ENCODE measurements at places on chromosomes 4 and X. TPM values are rescaled to one million over a fixed set of nuclear protein-coding genes. Genes with fewer than 3 reads are reported as not detected.

DNA sequence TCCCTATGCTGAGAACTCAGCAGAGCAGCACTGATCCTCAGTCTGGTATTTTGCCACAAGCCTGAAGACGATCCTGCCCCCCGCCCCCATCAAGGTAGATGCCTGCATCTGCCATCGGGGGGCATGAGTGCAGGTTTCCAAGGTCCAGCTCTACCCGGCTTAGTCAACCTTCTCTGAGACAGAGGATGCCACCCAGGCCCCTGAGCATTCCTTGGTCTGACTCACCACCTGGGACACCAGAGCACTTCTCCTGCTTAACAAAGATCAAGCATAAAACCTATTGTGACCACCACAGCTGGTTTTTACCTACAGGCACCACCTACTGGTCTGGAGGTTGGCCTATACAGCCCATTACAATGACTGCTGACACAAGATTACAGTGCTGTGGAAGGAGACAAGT lies 1168.1 kb downstream of the PCDH19 start:
- no peak overlapping the region for H3K27ac ChIP-seq
- no peaks in the 10 kb centered on the region for H3K27me3 ChIP-seq
- DNase-seq, result no peak
- H3K4me1 ChIP-seq, result no peaks in the 10 kb centered on the region
- H3K36me3 ChIP-seq, result no peaks in the 10 kb centered on the region

DNA sequence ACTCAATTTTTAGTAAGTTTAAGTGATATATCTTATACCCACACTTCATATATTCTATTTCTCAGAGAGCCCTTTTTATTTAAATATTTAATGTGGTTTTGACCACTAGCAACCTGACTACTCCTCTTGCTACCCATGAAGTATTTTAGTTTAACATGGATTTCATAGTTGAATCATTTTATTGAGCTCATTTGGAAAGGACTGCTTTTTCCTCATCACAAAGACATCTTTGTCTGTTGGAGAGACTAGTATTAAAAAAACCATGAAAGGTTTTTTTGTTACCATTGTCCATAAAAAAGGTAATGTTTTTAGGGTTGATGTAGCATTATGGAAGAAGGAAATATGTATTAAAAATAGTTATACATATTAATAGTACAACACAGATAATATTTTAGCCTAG lies 139.5 kb downstream of the RAPGEF2 start:
- no peaks in the 10 kb centered on the region for H3K27me3 ChIP-seq
- no peaks in the 10 kb centered on the region for H3K36me3 ChIP-seq
- no peak overlapping the region for H3K4me3 ChIP-seq
- no peak overlapping the region for H3K27ac ChIP-seq

GRCh38 chr4:823176-823760 lies 2.7 kb downstream of the CPLX1 start:
- no peaks in the 10 kb centered on the region for H3K27me3 ChIP-seq
- H3K36me3 ChIP-seq, result no peaks in the 10 kb centered on the region
- H3K4me3 ChIP-seq, result no peak overlapping the region
- H3K4me1 ChIP-seq, result peaks cover 5% of the 10 kb centered on the region
- no peak overlapping the region for H3K27ac ChIP-seq

DNA sequence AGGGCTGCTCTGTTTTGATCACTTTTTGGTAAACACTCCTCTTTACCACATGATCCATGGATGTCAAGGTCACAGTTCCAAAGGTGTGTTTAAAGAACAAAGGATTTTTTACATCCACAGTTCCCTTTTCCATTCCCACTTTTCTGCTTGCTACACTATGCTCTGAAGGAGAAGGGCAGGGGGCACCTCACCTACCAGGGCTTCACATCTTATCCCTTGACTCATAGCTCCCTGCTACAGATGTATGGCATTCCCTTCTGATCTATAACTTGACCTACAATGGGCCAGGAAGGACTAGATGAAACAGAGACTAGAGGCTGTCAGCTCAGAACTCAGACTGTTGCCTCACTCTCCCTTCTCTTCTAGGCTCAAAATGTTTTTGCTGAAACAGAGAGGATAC lies 233.1 kb upstream of the RPS6KA3 start:
- H3K4me3 ChIP-seq, result no peak overlapping the region
- H3K27ac ChIP-seq, result no peak overlapping the region
- no peaks in the 10 kb centered on the region for H3K36me3 ChIP-seq
- H3K27me3 ChIP-seq, result no peaks in the 10 kb centered on the region
- no peak for DNase-seq

DNA sequence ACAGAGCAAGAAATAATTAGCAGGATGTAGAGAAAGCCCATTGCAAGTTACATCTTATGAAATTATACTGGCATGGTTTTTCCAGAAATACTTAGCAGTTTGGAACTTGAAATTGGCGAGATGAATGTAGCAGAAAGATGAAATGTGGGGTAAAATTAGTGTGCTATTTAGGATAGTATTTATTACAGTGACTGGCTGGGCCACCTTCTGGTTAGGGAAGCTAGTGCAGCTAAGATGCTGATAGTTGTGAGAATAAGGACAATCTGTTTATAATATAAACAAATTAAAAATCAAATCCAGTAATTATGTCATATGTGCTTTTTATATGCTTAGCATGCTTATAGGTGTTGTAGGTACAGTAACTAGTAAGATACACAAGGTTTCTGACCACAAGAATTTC lies 74.8 kb downstream of the IL15 start:
- no peak for DNase-seq
- H3K4me1 ChIP-seq, result no peaks in the 10 kb centered on the region
- no peak overlapping the region for H3K4me3 ChIP-seq
- H3K27me3 ChIP-seq, result no peaks in the 10 kb centered on the region
- H3K27ac ChIP-seq, result no peak overlapping the region
- H3K36me3 ChIP-seq, result no peaks in the 10 kb centered on the region

DNA sequence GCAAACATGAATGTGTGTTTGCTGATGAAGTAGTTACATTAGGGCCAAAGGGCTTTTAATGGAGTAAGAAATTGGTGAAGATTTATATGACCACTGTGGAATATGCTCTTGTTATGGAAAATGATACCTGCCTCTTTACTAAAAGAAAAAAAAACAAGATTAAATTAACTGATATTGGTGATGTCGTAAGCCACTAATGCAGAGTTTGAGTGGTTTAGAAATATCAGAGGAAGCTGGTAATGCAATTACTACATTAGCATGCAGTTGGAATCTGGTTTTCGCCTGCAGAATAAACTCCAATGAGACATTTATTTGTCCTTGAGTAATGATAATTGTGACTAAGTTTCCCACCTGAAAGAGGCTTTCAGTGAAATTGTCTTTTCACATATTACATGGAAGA lies 597.9 kb downstream of the GALNTL6 start:
- H3K27me3 ChIP-seq, result no peaks in the 10 kb centered on the region
- no peak for DNase-seq
- H3K27ac ChIP-seq, result no peak overlapping the region
- H3K4me3 ChIP-seq, result no peak overlapping the region
- H3K36me3 ChIP-seq, result no peaks in the 10 kb centered on the region

- no peaks in the 10 kb centered on the region for H3K27me3 ChIP-seq
- H3K27ac ChIP-seq, result no peak overlapping the region
Measured at GRCh38 chrX:103540145-103540544, 20.9 kb upstream of the RAB40A start.

SPOCK3 gene
- 1.4 TPM for total RNA-seq

NIPAL1 gene
- total RNA-seq, result 0.82 TPM

LIN54 gene
- total RNA-seq, result 14.5 TPM

SPP1 gene
- total RNA-seq, result 1.6 TPM

SLC6A14 gene
- total RNA-seq, result 0.03 TPM

ARHGEF9 gene
- 16.7 TPM for total RNA-seq

SHOX gene
- not detected for total RNA-seq

F9 gene
- 0.08 TPM for total RNA-seq

DDIT4L gene
- total RNA-seq, result not detected

EREG gene
- 2.1 TPM for total RNA-seq

CT45A5 gene
- not detected for total RNA-seq

GK gene
- total RNA-seq, result 1.7 TPM

GIMD1 gene
- not detected for total RNA-seq

Data from Panc1 (cell line).